Activated gamma-delta T cell treated with anti-CD3 and anti-CD28 coated beads, Interleukin-2, amount 50 U/mL, for 16 hours (primary cell): ENCODE measurements at places on chromosomes 4 and X.

DNA sequence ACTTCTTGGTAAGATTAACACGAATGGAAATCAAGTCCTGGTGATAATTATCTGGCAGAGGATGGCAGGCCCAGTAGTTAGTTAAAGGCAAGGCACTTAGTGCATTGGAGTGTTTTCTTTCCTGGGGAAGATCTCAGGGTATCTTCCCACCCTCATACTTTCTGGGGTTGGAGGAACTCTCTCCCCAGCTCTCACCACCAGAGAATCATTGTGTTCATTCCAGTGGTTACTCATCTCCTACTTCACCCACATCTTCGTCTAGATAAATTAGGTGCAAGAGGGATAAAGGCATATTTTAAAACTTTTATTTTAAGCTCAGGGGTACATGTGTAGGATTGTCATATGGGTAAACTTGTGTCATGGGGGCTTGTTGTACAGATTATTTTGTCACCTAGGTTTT lies 67.5 kb upstream of the SH3RF1 start:
- DNase-seq = no peak

- DNase-seq = no peak
Observed at GRCh38 chrX:2848871-2849301, 20.2 kb downstream of the GYG2 start.

GRCh38 chr4:180558427-180558826 lies 1684.8 kb upstream of the TENM3 start:
- no peak for DNase-seq

GRCh38 chr4:133641191-133641590 lies 492.1 kb downstream of the PCDH10 start:
- no peak for DNase-seq

GRCh38 chrX:13933851-13934250 lies 95.8 kb downstream of the GEMIN8 start:
- no peak for DNase-seq

GRCh38 chrX:123961268-123962005 lies at the start of gene STAG2:
Gene STAG2 (plus strand): TSS chrX:123961706. CDS start chrX:124022628, 60,922 bp downstream.
- DNase-seq = peak; percentile 25

- no peak for DNase-seq
Observed at GRCh38 chrX:115174548-115174947, 14.7 kb upstream of the RBMXL3 start.

DNA sequence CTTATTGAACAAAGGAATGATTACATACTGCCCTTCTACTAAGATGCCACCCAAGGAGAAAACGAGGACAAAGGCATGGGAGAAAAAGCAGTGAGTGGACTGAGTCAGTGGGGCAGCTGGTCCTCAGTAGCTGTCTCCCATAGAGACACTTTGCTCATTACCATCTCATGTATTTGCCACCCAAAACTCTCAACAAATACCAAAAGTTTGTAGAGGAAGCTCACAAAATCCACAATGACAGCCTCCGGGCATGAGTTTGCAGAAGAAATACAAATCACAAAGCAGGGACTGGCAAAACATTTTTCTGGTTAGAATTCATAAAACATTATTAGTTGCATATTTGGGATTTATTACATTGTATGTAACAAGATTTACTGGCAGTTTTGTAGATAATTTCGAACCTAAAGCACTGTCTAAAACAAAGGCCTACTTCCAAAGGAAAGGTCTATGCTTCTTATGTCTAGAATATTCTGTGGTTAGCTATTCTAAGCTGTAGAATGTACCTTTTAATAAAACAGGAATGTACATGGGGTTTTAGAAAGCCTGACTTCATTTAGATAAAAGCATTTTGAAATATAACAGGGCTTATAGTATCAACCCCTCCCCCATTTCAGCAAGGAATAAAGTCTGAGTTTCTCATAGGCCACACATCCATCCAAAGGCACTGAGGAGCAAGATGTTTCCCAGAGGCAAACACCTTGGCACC lies 17.7 kb downstream of the PCDH18 start:
- DNase-seq = no peak

- no peak for DNase-seq
Observed at GRCh38 chr4:123632693-123633030, 236.1 kb downstream of the SPRY1 start.
